Fibroblast of skin of back (primary cell): ENCODE measurements at places on chromosomes 3 and 15.

DNA sequence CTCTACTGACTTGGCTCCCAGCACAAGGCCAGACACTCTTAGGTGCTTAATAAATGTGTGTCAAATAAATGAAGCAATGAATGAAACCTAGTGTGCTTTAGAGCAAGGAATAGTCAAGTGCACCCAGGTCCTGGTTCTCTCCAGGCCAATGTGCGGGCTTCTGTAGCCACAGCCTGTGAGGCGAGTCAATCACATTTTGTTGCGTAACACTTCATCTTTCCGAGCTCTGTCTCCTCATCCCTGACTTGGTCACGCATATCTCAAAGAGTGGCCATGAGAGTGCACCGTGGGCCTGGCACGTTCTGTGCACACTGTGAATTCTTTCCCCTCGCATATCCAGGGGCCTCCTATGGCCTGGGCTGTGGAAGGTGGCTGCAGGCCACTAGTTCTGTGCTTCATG lies 11.4 kb upstream of the SH3GL3 start:
- no peak for DNase-seq

DNA sequence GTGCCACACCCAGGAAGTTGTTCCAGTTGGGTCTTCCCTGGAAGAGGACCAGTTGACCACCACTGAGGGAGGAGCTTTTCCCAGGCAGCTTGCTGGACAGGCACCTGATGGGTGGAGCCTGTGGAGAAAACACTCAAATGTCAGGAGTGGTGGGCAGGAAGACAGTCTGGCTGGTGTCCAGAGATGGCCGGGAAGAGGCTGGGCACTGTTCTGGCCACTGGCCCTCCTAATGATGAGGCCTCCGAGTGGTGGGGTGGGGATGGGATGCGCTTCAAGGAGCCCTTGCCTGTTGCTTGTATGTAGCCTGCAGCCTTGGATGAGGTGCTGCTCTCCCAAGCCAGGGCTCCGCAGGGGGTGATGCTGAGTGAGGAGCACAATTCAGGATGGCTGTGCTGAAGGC lies 12.3 kb downstream of the PLEKHO2 start:
- DNase-seq = no peak

DNA sequence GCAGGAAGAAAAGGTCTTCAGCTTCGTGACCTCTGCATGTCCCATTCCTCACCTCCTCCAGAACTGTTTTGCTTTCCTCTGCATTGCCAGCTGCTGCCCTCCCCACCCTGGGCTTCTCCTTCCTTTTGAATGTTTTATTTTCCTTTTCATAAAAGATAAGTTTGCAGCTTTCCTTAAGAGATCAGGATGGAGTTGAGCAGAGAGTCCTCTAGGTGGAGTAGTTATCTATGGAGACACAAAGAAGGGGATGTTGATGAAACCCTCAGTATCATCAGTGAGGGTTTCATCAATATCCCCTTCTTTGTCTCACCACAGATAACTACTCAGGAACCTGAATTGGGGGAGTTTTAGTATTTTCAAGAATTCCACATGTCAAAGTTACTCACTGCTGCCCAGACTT lies 19.0 kb upstream of the SLC25A36 start:
- DNase-seq = peak; percentile 17

DNA sequence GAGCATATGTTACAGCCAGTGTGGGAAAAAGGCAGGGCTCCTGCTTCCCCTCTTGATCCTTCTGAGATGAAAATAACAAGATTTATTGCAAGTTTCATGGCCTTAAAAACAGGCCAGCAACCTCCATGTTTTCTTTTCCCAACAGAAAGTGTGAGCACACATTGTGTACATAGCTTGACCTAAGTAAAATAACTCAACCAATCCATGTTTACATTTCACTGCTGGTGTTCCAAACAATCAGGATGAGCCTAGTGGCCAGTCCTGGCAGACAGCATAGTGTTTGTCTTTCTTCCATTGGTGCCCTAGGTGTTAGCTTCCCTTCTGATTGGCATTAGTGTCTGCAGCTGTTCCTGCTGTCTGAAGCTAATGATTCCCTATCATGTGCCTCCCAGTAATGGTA lies 847.7 kb downstream of the EPHA3 start:
- no peak for DNase-seq

DNA sequence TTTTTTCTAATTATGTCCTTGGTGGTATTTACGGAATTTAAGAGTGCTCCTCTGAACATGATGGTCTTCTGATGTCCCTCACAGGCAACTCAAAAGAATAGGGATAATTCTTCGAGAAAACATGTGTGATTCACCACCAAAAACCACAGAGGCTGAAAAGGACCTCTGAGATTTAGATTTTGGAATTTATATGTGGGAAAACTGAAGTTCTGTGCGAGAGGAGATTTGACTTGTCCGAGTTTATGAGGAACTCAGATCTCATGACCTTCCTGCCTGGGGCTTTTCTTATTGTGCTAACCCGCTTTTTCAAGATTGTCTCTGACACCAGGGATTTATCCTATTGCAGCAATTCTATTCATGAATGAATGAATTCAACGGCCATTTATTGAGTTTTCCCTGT lies 142.4 kb downstream of the FAM43A start:
- peak; percentile 65 for DNase-seq

DNA sequence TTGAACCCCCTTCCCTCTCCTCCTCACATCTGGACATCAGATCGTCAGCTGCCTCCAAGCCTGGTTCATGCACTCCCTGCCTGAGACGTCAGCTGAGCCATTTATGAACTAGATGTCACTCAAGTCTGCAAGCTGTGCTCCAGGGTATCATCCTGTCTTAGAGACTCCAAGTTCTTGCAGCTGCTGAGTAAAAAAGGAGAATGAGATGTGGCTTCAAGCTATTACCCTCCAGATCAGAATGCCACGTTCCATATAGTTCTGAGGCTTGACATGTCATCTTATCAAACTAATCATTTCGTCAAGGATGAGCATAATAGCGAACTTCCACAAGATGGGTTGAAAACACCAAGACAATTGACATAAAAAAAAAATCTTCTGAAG lies 766.3 kb downstream of the TBL1XR1 start:
- no peak for DNase-seq

- DNase-seq = no peak
Measured at GRCh38 chr3:51997935-51998596, 2.4 kb upstream of the RPL29 start.

DNA sequence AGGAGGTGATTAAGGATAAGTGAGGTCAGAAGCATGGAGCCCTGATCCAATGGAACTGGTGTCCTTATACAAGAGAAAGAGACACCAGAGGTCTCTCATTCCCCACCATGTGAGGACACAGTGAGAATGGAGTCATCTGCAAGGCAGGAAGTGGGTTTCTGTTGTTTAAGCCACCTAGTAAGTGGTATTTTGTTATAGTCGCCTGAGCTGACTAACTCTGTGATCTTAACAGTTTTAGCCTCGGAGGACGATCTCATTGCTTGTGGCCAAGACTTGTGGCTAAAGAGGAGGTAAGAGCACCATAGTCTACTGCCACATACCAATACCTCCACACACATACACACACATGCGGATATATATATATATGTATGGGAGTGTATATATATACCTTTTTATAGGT lies 73.8 kb downstream of the MCTP2 start:
- DNase-seq = no peak

GRCh38 chr3:37291275-37291700 lies 116.9 kb upstream of the LRRFIP2 start:
- peak; percentile 75 for DNase-seq

DNA sequence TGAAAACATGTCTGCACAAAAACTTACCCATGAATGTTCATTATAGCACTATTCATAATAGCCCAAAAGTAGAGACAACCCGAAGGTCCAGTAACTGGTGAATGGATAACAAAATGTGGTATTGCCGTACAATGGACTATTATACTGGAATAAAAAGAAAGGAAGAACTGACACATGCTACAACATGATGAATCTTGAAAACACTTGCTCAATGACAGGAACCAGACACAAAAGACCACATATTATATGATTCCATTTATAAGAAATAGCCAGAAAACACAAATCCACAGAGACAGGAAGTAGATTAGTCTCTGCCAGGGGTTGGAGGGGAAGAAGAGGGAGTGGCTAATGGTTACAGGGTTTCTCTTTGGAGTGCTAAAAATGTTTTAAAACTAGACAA lies 18.3 kb downstream of the SHC4 start:
- DNase-seq = no peak

- DNase-seq = no peak
Measured at GRCh38 chr3:139280027-139280671, 63.7 kb upstream of the MRPS22 start.

DNA sequence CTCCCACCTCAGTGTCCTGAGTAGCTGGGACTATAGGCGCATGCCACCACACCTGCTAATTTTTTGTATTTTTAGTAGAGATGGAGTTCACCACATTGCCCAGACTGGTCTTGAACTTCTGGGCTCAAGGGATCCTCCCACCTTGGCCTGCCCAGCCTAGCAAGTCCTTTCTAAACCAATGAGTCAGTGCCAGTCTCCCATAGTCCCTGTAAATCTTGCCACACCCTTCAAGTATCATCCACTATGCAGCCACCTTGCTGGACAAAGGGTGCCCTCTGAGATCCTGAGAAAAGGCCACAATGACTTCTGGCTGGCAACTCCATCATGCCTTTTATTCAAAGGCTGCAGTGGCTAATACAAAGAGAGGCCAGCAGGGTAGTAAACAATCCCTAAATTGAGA lies 184.0 kb downstream of the ABHD5 start:
- no peak for DNase-seq

DNA sequence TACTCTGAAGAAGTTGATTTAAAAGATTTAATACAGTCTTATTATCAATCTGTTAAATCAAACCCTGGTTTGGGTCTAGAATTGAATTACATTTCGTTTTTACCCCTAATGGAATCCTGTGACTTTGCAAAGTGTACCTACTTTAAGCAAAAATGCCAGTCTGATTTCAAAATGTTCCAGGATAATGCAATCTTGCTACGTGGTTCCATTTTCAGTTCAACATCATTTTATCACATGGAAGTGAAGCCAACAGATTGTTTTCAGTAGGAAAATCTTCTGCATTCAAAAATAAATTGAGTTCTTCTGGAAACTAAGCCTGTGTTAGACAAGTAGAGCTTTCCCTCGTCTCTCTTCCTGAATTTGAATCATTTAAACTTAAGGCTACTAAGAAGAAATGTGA lies 356.4 kb downstream of the CHST2 start:
- no peak for DNase-seq

- peak; percentile 60 for DNase-seq
Measured at GRCh38 chr3:56862352-56863062, 60.8 kb upstream of the ARHGEF3 start.

DNA sequence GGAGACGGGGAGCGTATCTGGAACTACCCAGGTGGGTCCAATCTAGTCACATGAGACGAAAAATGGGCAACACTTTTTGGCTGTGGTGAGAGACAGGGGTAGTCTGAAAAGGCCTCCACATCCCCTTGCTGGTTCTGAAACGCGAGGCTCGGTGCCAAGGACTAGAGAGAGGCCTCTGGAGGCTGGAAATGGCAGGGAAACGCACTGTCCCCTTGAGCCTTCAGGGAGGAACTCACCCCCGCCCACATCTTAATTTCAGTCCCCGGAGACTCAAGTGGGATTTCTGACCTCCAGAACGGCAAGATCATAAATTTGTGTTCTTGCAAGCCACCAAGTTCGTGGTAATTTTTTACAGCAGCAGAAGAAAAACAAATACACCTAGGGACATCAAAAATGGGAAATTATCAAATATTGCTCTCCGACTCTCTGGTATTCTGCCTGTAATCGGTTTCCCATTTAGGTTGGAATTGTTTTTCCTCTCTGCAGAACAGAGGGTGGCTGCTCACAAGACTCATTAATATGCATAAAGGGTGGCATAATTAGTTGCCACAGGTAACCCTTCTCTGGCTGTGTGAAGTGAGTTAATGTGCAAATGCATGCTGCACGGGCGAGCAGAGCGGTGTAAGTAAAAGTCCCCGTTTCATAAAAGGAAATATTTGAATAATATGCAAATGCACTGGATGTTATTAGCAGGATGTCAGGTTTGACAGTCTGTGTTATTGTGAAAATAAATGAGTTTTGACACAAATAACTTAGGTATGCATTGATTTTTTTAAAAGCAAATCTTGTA lies 185.7 kb downstream of the ARRDC4 start:
- DNase-seq = no peak

DNA sequence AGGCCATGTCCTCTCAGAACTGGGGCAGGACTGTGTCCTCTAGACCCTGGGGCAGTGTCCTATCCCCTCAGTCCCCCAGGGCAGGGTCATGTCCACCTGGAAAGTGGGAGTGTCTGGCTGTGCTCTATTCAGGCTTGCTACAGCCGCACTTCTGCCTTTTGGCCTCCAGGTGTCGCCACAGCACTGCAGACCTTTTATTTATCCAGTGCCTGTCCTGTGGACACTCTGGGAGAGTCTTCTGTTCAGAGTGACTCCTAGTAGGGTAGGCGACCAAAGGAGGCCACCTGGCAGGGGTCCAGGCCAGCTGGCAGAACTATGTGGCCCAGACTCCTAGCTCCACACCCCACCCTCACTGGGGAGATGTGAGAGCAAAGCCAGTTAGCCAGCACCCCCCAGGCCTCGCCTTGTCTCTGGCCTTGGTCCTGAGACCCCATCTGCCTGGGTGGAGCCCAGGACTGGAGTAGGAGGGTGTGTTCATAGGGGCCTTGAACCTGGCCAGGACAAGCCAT lies 3.9 kb downstream of the TMIE start:
- DNase-seq = peak; percentile 71

DNA sequence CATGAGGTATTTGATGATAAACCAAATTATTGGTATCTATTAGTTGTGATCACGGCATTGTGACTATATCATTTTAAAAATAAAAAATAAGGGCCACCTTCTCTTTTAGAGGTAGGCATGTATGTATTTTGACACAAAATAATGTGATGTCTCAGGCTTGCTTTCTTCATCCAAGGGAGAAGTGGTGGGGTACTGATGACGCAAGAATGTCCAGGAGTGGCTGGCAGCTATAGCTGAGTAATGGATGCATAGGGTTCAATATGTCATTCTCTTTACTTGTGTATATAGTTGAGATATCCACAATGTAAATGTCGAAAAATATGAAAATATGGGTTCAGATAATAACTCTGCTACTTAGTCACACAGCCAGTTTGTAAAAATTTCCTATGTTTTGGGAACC lies 46.8 kb upstream of the NSMCE3 start:
- no peak for DNase-seq
